SW 1271 (cell line): ENCODE measurements at places on chromosomes 6 and 20.
A peak's percentile ranks its signal among the peaks of the same experiment; 100 is the strongest.

DNA sequence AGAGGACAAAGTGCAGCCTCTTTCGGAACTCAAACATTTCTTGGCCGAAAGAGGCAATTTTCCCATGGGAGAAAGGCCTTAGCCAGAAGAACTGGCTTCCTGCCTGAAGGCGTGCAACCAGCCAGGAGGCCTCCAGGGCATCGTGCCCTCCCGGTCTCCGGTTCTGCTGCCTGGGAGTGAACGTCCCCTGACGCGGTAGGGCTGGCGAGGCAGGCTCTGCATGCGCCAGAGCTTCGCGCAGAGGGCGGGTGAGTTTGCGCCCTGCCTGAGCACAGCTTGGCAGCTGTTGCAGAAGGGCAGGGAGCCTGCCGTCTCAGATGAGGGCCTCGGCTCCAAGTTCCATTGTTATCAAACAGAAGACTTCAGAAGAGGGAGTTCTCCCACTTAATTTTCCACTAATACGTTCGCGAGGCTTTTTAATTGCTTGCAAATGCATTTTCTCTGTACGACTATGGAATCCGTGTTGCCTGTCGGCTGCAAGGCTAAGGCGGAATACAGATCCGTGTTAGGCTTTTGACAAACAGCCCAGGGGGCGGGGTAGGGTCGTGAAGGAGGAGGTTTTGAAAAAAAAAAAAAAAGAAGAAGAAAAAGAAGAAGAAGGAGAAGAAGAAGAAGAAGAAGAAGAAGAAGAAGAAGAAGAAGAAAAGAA is 5.5 kb upstream of the TFAP2D start:
- no peak for DNase-seq

DNA sequence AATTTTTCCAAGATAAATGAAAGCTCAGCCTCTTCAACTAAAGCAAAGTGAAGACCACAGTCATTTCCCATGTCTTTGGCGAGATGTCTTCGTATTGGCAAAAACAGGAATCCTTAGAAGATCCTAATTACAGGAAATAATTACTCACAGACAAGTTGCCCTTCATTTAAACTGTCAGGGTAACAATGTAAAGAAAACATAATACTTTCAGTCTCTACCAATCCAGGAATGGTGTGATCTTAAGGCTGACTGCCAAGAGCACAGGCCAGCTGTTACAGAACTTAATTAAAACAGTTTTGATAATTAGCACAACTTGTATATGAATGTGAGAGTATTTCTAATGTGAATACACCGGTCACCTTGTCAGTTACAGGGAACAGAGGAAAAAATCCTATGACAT is 292.2 kb downstream of the PACRG start:
- DNase-seq: no peak

DNA sequence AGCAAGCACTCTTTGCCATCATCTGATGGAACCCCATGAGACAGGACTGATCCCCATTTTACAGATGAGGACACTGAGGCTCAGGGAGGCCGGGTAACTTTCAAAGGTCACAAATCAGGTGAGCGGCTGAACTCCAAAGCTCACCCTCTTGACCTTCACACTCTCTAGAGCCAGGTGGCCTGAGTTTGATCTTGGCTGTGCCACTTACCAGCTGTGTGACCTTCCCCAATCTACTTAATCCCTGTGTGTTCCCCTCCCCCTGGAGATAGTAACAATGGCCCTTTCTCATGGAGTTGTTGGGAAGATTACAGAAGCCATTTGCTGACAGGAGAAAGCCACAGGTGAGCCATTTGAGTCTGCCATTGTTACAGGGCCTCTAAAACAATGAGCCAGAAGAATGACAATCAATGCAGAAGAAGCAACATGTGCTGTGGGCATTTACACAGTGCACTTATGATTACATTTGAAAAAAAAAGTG is 34.5 kb downstream of the BMP7 start:
- DNase-seq: no peak

DNA sequence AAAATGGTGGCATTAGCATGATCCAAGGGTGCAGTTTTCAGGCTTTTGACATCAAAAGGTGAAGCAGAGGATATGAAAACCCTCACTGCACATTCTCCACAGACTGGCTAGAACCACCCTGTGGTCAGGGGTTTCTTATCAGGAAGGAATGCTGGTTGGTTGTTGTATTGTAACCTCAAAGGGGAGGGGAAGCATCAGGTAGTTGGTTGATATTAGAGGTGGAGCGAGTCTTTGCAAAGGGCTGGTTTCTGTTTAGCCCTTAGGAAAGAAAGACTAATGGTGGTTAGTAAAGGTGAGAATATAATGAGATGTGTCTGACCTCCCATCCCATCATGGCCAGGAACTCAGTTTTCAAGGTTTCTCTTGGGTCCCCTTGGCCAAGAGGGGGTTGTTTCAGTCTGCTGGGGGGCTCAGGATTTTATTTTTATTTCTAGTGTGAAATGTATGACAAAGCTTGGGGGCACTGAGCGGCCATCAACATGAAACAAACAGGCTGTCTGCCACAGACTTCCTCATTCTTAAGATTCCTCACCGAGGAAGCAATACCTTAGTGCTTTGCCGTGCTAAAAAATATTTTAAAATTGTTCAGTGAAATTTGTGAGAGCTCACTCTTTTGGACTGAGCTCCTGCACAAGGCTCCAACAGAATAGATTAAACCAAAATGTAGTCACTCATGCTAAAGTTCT is 47.5 kb upstream of the PROKR2 start:
- DNase-seq: no peak

GRCh38 chr6:139743664-139744437 is 369.4 kb upstream of the CITED2 start:
- peak; percentile 75 for DNase-seq

DNA sequence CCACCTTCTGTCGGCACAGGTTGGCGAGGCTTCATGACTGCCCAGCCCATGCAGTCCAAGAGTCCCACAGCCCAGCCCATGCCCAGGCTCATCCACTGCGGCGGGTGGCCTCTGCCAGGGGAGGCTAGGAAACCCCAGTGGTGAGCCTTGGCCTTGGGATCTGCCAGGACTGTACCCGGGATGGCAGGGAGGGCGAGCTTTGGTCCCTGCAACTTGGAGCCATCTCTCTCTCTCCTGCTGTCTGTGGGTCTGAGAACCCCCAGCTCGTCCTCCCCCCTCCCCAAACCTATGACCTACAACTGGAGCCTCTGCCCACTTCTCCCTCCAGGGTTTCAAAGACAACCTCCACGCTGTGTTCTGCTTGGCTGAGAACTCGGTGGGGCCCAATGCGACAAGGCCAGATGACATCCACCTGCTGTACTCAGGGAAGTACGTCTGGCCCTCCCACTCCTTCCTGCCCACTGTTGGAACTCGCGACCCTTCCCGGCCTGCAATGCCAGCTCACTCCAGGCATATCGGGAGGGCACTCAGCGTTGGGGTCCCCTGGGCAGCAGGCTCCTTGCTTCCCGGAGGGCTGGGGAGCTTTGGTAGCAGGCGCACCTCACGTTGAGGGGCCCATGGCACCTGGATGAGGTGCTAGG is 19.7 kb downstream of the NPEPL1 start:
- DNase-seq: no peak

DNA sequence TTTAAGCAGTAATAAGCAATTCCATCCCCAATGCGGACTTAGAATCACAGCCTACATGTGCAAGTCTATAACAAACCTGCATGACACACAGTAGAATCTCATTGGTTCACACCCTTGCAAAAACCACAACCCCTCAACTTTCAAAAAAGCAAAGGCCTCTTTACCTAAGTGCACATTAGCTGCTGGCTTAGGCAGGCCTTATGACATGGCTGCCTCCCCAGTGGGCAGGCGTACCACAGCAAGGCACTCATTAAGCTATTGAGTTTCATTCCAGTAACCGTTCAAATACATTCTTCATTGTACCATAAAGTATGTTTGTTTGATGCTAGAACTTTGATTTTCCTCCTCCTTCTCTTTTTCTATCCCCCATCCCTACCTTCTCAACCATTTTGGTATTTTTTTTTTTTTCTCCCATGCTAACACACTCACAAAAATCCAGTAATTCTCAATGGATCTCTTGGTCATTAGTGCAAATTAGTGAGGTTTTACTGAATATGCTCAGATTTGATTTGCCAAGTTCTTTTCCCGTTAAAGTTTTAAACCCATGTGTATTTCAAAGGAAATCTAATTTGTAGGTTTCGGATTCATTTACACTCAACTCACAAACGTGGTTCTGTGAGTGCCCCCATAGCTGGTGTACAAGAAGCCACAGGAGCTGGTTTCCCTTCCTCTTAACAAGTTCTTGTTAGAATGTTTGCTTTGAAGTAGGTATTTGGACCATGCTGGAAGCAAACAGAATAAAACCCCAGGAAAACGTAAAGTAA is 460.4 kb upstream of the RUNX2 start:
- no peak for DNase-seq

- DNase-seq: no peak
Observed at GRCh38 chr6:5044866-5045265, 40.3 kb upstream of the PPP1R3G start.

GRCh38 chr6:24231438-24231977 is 105.5 kb downstream of the NRSN1 start:
- DNase-seq: no peak

GRCh38 chr6:139402876-139403386 is 28.5 kb upstream of the CITED2 start:
- no peak for DNase-seq

DNA sequence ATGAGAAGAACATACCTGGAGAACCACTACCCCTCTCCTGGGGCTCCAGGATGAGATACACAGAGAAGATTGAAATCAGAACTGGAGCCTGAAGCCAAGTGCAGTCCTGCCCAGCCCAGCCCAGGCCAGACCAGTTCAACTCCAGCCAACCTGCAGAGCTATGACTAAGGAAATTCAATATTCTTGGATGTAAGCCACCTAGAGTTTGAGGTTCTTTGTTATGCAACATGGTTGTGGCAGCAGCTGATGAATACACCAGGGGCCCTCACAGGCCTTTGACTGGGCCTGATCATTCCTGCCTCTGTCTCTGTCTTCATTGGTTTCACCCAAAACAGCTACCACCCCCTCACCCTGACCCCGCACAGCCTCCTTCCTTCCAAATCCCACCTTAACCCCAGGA is 167.8 kb downstream of the LRFN2 start:
- DNase-seq: no peak

DNA sequence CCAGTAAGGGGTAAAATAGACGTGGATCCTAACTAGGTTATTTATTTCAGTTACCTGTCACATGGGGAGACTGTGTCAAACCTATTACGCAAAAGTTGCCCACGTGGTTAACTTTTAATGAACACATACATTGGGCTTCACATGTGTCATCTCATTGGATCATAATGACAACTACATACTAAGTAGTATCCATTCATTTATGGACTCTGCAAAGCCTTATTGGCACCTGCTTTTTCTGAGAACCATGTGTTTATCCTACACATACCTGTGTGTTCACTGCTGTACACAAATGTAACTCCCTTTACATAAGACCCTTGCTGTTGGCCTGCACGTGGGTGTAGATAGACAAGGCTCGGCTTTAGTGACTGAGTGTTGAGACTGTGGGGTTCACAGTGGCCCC is 5.1 kb downstream of the BPIFA1 start:
- no peak for DNase-seq

GRCh38 chr20:19915111-19915798 is 101.9 kb upstream of the NAA20 start:
- DNase-seq: no peak

DNA sequence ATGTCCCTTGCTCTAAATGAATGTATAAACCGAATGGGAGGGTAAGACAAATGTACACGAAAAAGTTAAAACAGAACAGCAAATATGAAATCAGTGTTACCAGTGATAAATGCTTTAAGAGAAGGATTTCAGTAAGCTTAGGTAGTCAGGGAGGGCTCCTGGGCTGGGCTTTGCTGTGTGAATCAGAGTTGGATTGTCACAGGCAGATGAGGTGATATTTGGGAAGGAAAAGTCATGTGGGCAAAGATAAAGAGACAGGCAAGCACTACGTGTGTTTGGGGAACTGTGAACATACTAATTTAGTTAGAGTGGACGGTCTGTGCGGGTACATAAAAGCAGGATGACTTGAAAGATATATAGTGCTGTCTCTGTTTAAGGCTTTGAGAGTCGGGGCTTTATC is 114.8 kb downstream of the CRYBG1 start:
- no peak for DNase-seq

DNA sequence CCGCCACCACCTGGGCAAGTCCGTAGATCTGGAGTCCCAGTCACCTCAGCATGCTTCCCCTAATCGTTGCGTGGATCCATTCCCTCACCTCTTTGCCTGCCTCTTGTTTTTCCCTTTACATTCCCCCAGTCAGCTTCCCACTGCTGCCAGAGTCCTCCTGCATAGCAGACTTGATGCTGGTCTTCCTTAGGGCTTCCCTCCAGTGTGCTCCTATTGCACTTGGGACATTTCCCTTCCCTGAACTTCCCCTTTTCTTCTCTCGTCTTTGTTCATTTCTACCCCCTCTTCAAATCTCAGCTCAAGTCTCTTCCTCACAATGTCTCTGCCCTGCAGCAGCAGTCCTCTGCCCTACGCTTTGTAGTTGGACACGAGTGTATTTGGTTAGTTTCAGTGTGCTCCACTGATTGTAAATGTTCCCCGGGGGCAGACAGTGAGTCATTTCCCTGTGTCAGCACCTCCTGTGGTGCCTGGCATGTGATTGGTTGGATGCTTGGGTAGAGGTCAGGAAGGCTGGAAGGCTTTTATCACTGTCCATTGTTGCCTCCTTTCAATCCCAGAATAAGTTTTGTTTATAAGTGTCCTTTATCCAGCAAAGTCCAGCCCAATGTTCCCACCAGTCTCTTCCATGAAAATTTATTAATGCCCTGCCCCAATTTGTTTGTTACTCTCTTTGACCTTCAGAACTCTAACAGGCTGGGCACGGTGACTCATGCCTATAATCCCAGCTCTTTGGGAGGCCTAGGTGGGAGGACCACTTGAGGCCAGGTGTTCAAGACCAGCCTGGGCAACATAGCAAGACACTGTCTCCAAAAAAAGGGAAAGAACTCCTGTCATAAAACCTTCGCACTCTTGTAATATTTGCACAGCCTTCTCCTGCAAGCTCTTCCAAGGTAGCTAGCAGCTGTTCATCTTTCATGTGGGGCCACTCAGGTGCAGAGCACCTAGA is 38.3 kb downstream of the FAM120B start:
- DNase-seq: peak; percentile 83

DNA sequence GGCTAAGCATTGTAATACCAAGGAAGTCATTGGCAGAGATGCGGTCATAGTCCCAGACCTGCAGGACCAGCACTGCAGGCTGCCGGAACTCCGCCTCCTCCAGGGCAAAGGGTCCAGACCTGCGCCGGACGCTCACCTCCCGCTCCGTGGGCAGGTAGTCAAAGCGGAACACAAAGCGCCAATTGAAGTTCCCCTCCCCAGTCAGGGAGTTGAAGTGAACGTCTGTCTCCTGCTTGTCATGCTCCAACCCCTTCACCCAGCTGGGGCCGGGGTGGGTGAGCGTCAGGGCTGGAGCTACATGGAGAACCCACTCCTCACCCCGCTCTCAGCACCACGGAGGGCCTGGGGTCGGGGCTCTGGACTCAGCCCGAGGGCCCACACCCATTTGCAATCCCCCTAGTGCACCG is 18.2 kb downstream of the ERGIC3 start:
- DNase-seq: no peak

DNA sequence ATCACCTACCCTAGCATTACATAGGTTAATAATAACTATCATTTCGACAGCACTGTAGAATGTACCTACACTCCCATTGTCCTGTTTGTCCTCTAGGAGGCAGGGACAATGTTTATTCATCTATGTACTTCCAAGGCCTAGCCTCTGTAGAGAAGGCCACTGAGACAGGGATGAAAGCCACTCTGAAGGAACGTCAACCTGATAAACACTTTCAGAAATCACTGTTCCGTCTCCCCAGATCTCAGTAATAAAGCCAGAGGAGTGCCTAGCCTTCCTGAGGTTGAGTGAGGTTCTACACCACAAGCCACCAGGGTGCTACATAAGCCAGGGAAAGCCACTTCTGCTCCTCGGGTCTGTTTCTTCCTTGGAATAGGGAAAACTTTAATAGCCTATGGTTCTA is 44.8 kb downstream of the POPDC3 start:
- no peak for DNase-seq
